ENCODE measurements at places on chromosomes 7 and 10. TPM values are rescaled to one million over a fixed set of nuclear protein-coding genes. Genes with fewer than 3 reads are reported as not detected.

Gene C10orf105
- under 0.01 TPM for total RNA-seq

Gene NRF1
- total RNA-seq: 12.6 TPM

Gene BEND7
- total RNA-seq: 10.6 TPM

Gene SPOCK2
- 0.33 TPM for total RNA-seq

Gene SPDYE9
- total RNA-seq: not detected

Gene GLRX3
- 51.7 TPM for total RNA-seq

Gene ARHGEF35
- total RNA-seq: 0.51 TPM

Gene IGFBP3
- total RNA-seq: 8.9 TPM

Gene IL6
- total RNA-seq: 22.1 TPM

Gene CCL26
- 1.3 TPM for total RNA-seq

Gene C7orf33
- total RNA-seq: not detected

Gene GNA12
- 36.2 TPM for total RNA-seq

Gene GNGT1
- total RNA-seq: not detected

Gene NUPR2
- total RNA-seq: not detected

Gene GIMAP1
- under 0.01 TPM for total RNA-seq

Gene CACNB2
- total RNA-seq: 1.5 TPM

Gene FFAR4
- not detected for total RNA-seq

Gene SMNDC1
- 7.2 TPM for total RNA-seq
